ENCODE measurements at places on chromosomes 1 and 21. TPM values are rescaled to one million over a fixed set of nuclear protein-coding genes. Genes with fewer than 3 reads are reported as not detected.

The EBNA1BP2 gene
- 88.0 TPM for total RNA-seq

The L1TD1 gene
- total RNA-seq = not detected

GRCh38 chr1:207345644-207346477 lies 24.4 kb downstream of the CD55 start:
- H3K36me3 ChIP-seq = peaks cover 84% of the 10 kb centered on the region
- no peaks in the 10 kb centered on the region for H3K27me3 ChIP-seq
- DNase-seq = no peak
- peaks cover 86% of the 10 kb centered on the region for H3K4me1 ChIP-seq
- peak overlapping the region; percentile 71 for H3K27ac ChIP-seq

The KRTAP19-1 gene
- total RNA-seq = not detected

The RGL1 gene
- total RNA-seq = 2.6 TPM

DNA sequence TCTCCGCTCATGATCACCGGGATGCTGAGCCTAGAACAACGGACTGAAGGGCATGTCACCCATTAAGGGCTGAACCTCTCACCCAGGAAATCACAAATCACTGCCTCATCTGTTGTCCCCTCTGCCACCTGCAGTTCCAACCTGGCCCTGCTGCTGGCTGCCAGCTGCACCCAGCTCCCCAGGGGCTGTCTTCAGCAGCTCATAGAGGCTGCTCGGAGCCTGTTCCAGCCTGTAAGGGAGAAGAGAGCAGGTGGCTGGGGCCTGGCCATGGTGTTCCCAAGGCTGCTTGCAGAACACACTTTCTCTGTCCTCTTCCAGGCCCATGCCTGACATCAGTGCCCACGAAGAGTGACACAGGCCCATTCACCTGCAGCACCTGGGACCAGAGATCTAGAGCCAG lies 44.5 kb upstream of the DISP3 start:
- no peak overlapping the region for H3K27ac ChIP-seq
- H3K4me3 ChIP-seq = no peak overlapping the region
- DNase-seq = no peak
- H3K36me3 ChIP-seq = no peaks in the 10 kb centered on the region
- peaks cover 14% of the 10 kb centered on the region for H3K4me1 ChIP-seq

All from activated naive CD4-positive, alpha-beta T cell treated with anti-CD3 and anti-CD28 coated beads for 36 hours (primary cell).